Activated T-cell treated with anti-CD3 and anti-CD28 coated beads, Interleukin-2, amount 50 U/mL, for 72 hours (primary cell): ENCODE measurements at places on chromosomes 13 and 19. TPM values are rescaled to one million over a fixed set of nuclear protein-coding genes. Genes with fewer than 3 reads are reported as not detected.

The SIGLEC5 gene
- not detected for total RNA-seq

DNA sequence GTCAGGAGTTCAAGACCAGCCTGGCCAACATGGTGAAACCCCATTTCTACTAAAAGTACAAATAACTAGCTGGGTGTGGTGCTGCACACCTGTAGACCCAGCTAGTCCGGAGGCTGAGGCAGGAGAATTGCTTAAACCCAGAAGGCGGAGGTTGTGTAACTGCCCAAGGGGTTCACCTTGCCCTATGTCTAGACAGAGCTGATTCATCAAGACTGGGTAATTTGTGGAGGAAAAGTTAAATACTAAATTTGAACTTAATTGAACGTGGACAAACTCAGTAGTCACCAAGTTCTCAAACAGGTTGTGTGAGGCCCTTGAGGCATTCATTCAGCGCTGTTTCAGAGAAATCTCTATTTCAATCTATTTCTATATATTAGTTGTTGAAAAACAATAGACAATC, 13.7 kb upstream of the ZNF486 start:
- H3K27me3 ChIP-seq, result no peaks in the 10 kb centered on the region
- DNase-seq, result no peak
- no peak overlapping the region for H3K4me3 ChIP-seq
- H3K27ac ChIP-seq, result no peak overlapping the region
- H3K4me1 ChIP-seq, result no peaks in the 10 kb centered on the region

DNA sequence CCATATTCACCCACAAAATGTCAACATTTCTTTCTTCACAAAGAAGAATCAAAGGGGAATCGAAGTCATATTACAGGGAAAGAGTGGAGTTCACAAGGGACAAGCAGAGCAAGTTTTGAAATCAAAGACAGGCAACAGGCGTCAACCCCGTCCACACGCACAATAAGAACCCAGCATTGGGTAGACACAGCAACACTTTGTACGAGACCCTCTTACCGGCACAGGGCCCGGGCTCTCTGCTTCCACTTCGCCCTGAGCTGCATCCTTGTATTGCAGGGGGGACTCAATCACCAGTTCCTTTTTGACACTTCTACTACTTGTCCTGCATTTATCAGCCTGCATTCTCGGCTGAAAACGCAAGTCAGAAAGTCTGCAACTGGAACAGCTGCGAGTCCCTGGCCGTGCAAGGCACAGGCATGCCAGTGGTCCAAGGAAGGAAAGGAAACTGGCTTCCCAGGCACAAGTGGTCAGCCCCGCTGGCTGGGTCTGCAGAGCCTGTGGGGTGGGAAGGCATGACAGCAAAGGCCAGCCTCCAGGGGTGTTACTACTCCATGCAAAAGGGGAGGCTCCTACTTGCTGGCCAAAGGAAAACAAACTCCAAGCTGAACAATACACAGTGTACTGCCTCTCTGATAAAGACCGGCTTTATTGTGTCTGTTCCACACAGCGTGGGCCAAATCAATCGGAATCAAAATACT, at the start of gene DOCK9:
DOCK9 (minus strand) TSS at position 497 of the 698 bp plus-strand sequence; CDS start at position 342, 155 bp downstream.
- no peak within 1 kb of the TSS for H3K4me3 ChIP-seq
- no peaks in the 10 kb centered on the region for H3K36me3 ChIP-seq
- no peaks in the 10 kb centered on the region for H3K27me3 ChIP-seq
- H3K27ac ChIP-seq, result no peak within 1 kb of the TSS
- no peak for DNase-seq

DNA sequence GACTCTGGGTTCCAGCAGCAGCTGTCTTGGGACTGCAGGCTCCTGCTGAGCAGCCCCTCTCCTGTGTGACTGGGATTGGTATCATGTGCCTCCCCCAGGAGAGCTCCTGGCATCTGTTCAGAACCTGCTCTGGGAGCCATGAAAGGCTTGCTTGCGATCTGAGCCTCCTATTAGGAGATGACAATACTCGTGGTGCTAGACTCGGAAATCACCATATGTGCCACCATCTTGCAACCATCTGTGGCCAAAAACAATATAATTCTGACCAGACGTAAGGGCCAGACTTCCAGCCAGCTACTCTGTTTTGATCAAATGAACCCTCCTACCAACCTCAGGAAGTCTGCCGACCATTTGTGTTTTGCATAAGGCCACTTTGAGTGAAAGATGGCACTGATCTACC, 484.7 kb downstream of the IRS2 start:
- no peaks in the 10 kb centered on the region for H3K27me3 ChIP-seq
- H3K27ac ChIP-seq, result no peak overlapping the region
- DNase-seq, result no peak
- H3K36me3 ChIP-seq, result no peaks in the 10 kb centered on the region
- no peak overlapping the region for H3K4me3 ChIP-seq

DNA sequence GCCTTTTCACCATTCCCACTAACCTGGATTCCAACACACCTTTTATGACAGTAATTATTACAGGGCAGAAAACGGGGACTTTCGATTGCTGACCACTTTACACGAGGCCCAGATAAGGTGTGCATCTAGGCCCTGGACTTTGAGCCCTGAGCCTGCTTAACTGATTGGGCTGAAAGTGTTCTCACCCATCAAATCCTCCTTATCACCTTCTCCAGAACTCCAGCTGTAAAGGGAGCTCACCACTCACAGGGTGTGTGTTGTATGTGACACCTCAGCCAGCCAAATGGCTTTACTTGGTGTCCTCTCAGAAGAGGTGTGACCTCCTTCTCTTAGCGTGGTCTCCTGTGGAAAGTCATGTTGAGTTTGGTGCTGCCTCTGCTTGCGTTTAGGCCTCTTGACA, 36.5 kb downstream of the SIPA1L3 start:
- peaks cover 4% of the 10 kb centered on the region for H3K36me3 ChIP-seq
- no peak overlapping the region for H3K27ac ChIP-seq
- no peak for DNase-seq
- H3K4me1 ChIP-seq, result no peaks in the 10 kb centered on the region

- H3K4me1 ChIP-seq, result peaks cover 43% of the 10 kb centered on the region
- DNase-seq, result peak; percentile 87
- peak within 1 kb of the TSS; percentile 55 for H3K27ac ChIP-seq
- peak within 1 kb of the TSS; percentile 86 for H3K4me3 ChIP-seq
- H3K27me3 ChIP-seq, result no peaks in the 10 kb centered on the region
- H3K36me3 ChIP-seq, result peaks cover 2% of the 10 kb centered on the region
Observed at GRCh38 chr19:4304538-4305256, at the start of gene FSD1. Gene FSD1, plus strand, starts transcription at chr19:4304598. Its CDS starts 149 bp downstream, at chr19:4304747.

DNA sequence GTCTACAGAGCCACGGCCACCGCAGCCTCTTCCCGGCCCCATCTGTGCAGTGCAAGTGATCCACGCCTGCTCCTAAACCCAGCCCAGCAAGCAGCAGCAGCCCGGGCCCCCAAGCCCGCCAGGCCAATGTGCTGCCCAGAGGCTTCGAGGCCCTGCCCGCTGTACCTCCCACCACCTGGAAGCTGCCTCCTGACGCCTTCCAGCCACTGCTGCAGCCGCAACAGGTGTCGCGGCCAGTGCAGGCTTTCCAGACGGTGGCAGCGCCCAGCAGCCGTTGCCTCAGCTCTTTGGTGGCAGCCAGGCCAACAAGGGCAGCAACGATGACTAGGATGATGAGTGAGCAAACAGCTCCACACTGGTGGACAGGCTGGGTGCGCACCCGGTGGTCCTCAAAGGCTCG, 50.2 kb upstream of the TPM4 start:
- H3K36me3 ChIP-seq, result no peaks in the 10 kb centered on the region
- no peaks in the 10 kb centered on the region for H3K27me3 ChIP-seq
- no peak overlapping the region for H3K4me3 ChIP-seq
- no peak for DNase-seq
- no peak overlapping the region for H3K27ac ChIP-seq
- H3K4me1 ChIP-seq, result no peaks in the 10 kb centered on the region

- H3K27ac ChIP-seq, result no peak overlapping the region
- H3K27me3 ChIP-seq, result no peaks in the 10 kb centered on the region
- DNase-seq, result no peak
- peaks cover 2% of the 10 kb centered on the region for H3K36me3 ChIP-seq
Observed at GRCh38 chr19:3570606-3571011, 2.1 kb upstream of the HMG20B start.

The GZMM gene
- 23.5 TPM for total RNA-seq

DNA sequence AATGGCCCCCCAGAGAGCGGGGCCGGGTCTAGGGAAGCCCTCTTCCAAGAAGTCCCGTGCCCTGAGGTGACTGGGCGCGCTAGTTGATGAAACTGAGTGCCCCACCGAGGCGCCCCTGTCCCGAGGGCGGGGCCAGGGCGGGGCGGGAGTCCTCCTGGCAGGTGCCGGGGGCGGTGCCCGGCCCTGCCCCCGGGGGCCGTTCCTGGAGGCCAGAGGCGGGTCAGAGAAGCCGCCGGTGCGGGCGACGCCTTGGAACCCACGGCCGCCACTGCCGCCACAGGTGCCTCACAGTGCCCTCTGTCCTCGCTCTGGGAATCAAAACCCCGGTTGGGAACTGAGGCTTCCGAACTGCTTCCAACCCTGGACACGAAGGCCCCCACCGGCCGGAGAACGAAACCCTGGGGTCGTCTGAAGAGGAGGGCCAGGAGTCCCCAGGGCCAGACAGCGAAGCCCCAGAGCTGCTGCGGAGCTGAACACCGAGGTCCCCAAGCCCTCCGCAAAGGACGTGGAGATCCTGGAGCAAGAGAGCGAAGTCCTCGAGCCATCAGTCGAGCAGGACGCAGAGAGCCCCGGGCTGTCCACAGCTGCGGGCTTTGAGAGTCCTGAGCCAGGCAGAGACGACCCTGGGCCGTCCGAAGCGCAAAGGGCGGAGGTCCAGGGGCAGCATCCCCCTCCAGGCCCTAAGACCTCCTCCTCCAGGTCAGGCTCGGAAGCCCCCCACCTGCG, at the start of gene MISP3:
MISP3 (plus strand) TSS at position 252 of the 726 bp plus-strand sequence. CDS start 524 bp downstream, outside the sequence.
- peaks cover 10% of the 10 kb centered on the region for H3K4me1 ChIP-seq
- H3K27me3 ChIP-seq, result no peaks in the 10 kb centered on the region
- peak; percentile 61 for DNase-seq
- H3K4me3 ChIP-seq, result peak within 1 kb of the TSS; percentile 99
- no peaks in the 10 kb centered on the region for H3K36me3 ChIP-seq
- no peak within 1 kb of the TSS for H3K27ac ChIP-seq

The POGLUT2 gene
- total RNA-seq, result 4.2 TPM

The PGLYRP2 gene
- total RNA-seq, result not detected
